ENCODE measurements at places on chromosomes 11 and 22.
A peak's percentile ranks its signal among the peaks of the same experiment; 100 is the strongest.

GRCh38 chr11:103494491-103494890, 385.3 kb downstream of the DYNC2H1 start:
- no peak for DNase-seq

DNA sequence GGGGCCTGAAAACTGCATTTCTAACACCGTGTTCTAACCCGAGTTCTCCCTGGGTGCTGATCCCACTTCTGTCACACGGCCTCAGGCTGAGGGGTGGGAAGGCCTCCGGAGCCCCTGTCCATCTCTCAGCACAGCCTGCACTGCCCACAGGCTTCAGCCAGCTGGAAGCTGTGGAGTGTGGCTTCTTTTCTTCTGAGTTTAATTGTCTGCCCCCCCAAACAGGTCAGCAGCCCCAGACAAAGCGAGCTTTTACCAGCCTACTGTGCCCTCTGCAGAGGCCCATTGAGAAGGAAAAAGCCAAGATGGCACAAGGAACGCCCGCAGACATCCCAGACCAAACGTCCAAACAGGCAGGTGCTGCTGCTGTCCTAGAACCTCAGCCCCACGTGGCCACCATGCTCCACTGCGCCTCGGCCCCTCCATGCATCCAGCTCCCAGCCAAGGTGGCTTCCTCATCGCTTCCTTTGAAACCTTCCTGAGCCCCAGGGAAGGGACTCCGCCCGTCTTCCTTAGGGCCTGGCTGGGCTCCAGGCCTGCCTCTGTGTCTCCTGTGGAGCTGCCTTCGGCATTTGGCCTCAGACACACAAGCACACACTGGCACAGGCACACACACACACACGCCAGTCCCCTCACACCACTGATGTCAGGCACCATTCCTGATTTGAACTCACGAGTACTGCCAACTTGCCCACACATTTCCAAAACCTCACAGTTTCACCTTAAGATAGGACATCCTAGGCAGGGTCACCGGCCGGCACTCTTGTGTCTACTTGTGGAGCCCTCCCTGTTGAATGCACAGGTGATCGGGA, 1.7 kb downstream of the MOB2 start:
- DNase-seq, result no peak

- no peak for DNase-seq
Measured at GRCh38 chr22:27679693-27680488, 121.7 kb downstream of the MN1 start.

- peak; percentile 13 for DNase-seq
Measured at GRCh38 chr11:11117730-11118129, 235.3 kb downstream of the CSNK2A3 start.

DNA sequence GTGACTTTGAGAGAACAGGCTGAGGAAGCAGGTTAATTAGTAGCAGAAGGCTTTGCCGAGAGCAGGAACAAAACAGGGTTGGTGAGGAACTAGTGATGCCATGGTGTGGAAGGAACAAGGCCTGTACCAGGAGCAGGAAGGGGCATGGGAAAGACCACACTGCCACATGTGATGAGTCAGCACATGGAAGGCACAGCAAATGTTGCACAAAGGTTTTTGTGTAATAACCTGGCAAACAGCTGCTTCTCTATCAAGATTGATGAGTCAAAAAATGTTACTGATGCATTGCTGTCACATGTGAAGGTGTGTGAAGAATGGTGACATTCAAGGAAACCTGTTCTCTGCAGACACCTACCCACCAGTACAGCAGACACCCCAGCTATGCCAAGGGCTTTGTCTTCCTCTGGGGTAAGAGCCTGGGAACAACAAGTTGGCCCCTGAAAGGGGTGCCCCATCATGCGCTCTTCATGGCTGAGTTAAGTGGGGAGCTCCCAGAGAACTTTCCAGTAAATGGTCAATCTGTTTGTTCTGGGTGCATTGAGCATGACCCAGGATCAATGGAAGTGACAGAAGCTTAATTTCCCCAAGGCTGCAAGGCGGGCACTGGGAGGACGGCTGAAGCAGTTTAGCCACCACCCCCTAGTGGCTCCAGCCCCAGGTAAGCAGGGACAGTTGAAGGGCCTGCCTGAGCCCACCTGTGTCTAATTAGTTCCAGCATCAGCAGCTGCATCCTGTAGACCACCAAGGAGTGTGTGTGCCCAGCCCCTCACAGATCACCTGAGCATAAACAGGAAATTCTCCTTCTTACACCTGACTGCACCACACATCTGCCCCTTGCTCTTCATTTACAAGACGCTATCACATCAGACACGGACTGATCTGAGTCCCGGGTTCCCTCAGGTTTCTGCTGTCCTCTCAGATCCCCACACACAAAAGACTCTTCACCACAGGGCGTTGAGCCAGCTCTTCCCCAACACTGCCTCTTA, 47.6 kb downstream of the GGTLC2 start:
- no peak for DNase-seq

DNA sequence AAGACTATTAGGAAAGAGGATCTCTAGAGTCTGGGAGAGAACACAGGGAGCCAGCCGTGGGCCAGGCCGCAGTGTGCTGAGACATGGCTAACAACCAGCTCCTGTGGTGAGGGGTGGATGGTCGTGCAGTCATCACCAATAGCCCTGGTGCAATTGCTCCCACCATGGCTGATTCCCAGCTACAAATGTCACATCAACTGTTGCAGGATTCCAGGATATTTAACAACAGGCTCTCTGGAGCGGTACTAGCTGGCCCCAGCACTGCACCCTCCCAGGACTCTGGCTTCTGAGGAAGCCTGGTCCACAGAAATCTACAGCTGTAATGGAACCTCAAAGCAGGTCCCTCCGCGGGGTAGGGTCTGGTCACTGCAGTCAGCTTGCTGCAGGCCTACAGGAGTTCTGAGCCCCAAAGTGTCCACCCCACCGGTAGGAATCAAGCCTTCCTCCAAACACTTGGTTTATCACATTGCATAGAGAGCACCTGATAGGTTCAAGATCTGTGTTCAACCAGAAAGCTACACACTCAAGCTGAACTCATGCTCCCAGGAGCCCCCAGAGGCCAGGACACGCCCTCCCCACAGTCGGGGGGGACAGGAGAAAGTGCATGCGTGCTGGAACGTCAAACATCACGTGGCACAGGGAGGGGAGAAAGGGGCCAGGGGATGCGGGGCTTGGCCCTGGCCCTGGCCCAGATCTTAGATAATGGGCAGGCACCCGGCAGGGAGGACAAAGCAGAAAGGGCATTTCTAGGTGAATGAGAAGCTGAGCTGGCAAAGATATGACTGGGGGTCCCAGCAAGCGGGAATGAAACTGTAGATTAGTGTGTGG, 609.0 kb downstream of the TBC1D22A start:
- no peak for DNase-seq

DNA sequence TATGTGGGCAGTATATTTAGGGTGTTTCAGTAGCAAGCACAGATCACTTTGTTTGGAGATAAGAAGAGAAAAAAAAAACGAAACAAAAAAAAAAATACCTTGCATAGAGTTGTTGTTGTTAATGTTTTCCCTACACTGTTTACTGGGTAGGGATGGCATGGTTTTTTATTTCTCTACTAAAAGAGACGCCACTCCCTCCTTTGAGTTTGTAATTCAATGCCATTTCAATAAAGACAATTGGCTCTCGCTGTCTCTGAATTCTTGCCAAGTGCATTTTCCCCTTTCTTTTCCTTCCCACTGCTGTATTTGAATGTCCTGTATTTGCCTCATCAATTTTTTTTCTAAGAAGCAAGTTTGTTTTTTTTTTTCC, 213.9 kb upstream of the UBASH3B start:
- DNase-seq, result peak; percentile 59

GRCh38 chr11:2770761-2771301, 71.0 kb upstream of the KCNQ1OT1 start:
- DNase-seq, result no peak

- no peak for DNase-seq
Measured at GRCh38 chr22:41030891-41031290, 61.5 kb upstream of the EP300 start.

GRCh38 chr22:16774911-16775500, 50.2 kb downstream of the XKR3 start:
- no peak for DNase-seq

DNA sequence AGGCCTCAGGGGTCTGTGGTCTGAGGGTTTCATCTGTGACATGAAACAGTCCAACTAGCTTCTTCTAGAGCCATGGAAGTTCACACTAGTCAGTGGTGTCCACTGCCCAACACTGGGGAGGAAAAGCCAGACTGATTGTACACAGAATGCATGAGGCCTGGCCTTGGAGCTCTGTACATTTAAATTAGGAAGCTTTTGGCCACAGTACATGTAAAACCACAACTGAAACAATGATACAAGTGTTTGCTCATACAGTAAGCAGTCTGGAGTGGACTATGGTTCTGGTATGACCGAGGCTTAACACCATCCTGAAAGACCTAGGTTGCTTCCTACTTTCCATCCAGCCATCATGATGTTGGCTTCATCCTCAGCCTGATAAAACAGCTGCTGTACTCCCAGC, 73.8 kb upstream of the SESN3 start:
- no peak for DNase-seq

DNA sequence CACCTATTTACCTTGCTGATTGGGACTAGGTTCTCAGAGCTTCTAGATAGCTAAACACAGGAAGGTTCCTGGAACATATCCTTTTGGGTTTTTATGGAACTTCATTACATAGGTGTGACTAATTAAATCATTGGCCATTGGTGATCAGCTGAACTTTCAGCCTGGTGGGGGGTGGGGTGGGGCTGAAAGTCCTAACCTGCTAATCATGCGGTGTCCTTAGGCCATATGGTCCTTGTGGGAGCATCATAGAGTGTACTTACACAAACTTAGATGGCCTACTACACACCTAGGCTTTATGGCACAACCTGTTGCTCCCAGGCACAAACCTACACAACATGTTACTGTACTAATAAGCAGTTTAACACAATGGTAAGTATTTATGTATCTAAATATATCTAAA, 8.6 kb upstream of the SELENOH start:
- DNase-seq, result no peak

GRCh38 chr11:57321388-57322255, 3.1 kb downstream of the TNKS1BP1 start:
- DNase-seq, result no peak

GRCh38 chr11:115144014-115144413, 360.2 kb downstream of the CADM1 start:
- DNase-seq, result no peak

DNA sequence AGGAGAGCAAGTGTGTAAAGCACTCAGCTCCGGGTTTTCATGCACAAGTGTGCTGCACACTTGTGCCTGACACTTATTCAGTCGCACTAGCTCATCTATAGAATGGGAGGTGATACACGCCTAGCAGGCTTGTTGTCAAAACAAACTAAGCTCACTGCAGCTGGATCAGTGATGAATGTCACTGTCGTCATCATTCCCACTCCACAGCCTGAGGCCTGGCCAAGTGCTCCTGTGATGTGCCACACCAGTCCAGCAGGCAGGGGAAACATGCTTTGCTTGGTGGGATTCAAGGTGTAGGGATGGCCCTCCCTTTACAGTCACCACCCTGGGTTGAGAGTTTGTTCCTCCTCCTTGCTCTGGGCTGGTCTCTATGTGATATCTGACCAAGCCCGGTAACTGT, 6.8 kb downstream of the MPST start:
- no peak for DNase-seq

DNA sequence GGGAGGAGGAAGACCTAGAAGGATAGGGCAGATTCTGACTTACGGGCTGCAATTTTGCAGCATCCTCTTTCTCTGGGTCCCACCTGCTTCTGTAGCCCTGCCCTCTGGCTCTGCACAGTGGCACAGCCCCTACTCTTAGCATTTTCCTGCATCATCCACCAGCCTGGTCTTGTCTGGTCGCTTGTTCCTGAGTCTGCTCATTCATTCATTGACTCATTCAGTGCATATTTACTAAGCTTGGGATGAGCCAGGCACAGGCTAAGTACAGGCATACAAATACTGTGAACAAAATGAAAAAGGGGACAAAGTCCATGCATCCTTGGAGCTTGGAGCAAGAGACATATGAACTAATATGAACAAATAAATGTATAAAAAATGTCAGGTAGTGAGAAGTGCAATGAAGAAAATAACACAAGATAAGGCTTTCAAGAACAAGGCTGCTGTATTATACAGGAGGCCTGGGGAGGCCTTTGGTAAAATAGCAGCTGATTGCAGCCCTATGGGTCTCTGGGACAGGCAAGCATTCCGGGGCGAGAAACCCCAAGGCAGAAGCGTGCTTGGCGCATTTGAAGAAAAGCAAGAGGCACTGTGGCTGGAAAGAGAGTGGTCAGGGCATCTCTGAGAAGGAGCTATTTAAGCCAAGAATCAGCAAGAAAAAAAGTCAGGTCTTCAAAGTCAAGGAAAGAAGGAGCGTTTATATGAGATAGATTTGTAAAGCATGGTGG, 108.0 kb upstream of the ALX4 start:
- DNase-seq, result no peak

DNA sequence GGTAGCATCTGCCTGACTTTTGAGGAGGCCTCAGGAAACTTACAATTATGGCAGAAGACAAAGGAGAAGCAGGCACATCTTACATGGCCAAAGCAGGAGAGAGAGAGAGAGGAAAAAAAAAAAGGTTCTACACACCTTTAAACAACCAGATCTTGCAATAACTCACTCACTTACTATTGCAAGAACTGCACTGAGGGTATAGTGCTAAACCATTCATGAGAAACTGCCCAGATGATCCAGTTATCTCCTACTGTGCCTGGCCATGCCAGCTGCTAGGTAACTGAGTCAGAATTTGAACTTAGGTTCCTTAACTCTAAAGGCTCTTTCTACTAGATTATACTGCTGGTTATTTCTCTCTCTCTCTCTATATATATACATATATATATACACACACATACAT, 7.3 kb downstream of the HORMAD2 start:
- DNase-seq, result no peak

GRCh38 chr11:116701297-116701801, 71.4 kb downstream of the BUD13 start:
- DNase-seq, result no peak

- no peak for DNase-seq
Measured at GRCh38 chr11:44496391-44496790, 69.1 kb upstream of the CD82 start.

GRCh38 chr11:114196997-114197703, 99.0 kb upstream of the NNMT start:
- DNase-seq, result no peak

GRCh38 chr11:32053151-32053888, 37.6 kb upstream of the RCN1 start:
- no peak for DNase-seq

DNA sequence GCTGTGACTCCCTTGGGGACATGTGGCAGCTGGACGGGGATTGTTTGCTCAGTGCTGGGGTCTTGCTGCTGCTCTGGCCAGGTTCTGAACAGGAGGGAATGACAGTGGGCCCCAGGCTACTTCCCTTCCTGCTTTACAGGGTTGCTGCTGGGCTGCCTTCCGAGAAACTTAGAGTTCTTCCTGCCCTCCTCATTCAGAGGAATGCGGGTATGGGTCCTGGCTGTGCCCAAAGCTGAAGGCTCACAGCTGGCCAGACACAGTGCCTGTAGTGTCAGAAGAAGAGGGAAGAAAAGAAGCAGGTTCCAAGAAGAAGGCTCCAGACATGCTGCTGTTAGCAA, 108.3 kb upstream of the PARVA start:
- DNase-seq, result peak; percentile 25

DNA sequence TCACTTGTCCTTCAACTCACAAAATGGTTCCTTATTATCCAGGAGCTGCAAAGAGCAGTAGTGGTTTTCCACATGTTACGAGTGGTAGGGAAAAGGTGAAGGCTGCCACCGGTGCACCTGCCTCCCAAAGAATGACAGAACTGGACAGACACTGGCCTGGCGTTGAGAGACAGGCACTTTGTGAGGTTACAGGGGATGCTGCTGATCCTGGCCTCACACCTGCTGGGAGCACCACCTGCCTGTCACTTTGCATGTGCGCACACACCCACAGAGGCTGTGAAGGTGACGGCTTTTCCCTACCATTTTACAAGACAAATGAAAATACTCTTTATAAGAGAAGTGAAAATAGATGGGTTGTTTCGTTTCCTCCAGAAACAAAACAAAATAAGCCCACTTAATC, 175.3 kb upstream of the B3GAT1 start:
- DNase-seq, result no peak

Measured in DMS79 treated with DMSO at 0.1 percent for 48 hours (cell line).